ENCODE measurements at places on chromosomes 7 and 10.

DNA sequence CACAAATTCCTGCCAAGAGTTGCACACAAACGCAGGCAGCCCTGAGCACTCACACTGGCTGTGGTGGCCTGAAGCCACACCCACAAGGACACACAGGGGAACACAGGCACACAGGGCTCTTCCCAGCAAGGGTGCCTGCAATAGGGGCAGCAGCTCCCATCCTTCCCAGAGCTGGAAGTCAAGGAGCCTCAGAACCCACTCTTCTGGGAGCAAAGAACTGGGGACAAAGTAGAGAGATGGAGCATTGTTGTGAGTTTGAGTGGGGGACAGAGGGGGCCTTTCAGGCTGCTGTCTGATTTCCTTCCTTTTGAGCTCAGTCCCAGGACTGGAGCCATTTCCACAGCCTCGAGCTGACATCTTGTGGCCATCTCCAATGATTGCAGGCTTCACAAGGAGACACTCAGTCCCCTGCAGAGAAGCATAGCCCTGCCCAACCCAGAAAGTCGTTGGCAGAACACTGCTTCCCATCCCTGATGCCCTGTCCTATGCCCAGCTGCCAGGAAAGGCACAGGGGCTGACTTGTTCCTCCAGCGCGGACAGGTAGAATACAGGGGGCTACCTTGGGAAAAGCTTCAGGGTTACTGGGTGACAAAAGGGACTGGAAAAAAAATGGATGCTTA lies 34.4 kb upstream of the SLF2 start:
- DNase-seq: no peak

- DNase-seq: no peak
Measured at GRCh38 chr10:61998937-61999336, 97.4 kb downstream of the ARID5B start.

DNA sequence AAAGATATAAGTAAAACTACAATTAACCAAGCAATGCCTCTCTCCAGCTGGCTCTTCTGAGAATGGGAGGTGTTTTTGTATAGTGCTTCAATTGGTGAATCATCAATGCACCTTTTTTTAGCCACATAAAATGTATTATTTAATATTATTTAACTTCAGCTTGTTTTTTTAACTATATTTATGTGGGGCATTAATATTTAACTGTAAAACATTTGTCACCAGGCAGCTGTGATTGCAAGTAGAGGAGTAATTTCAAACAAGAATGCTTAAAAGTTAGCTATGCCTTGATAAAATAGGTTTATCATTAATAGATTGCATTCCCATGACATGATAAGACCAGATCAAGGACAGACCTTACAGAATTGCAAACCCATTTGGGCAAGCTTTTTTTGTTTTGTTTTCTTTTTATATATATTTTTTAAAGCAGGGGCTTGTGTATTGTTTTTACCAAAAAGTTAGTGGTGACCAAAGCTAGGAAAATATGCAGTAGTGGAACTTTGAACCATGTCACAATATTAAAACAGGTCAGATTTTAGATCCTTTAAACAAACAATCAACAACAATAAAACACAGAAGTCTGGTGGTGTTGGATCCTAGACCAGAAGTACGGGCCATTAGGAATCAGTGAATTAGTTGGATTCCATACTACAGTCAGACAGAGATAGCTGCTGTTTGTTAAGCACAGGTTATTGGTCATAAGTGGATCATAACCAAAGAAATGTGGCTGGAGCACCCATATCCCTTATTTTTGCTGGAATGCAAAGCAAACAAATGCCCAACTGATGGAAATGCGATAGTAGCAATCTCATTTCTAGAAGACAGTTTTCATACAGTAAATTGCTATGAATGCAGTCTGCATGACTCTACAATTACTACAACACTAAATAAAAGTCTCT lies 2.9 kb downstream of the CAV2 start:
- DNase-seq: no peak

GRCh38 chr7:12637819-12638592 lies 49.4 kb upstream of the ARL4A start:
- no peak for DNase-seq

DNA sequence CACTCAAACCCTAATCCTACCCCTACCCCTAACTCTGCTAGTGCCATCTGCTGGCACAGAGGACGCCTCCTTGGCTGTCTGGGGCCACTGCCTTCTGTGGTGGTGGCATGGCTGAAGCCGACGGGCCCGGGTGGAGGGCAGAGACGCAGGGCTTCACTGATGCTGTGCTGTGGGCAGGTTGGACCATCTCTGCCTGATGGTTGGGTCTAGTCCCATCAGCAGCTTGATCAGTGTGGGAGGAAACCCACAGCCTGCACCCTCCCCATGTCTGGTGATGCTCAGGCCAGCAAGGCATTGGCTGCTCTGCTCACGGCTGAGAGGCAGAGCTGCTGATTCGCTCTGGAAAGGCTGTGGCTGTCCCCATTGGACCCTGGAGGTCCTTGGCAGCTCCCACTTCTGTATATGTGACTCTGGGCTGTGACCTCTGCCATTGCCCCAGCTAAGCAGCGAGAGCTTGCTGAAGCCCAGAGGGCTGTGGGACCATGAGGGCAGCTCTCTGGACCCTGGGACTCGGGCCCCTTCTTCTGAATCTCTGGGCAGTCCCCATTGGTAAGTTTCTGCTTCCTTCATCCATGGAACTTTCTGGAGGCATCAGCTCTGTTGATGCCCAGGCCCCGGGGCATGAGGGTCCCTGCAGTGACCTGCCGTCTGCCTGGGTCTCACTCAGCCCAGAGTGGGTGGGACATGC lies at the start of gene SCART1:
SCART1 (plus strand) TSS at position 430 of the 688 bp plus-strand sequence; CDS start at position 483, 53 bp downstream.
- DNase-seq: peak; percentile 55

DNA sequence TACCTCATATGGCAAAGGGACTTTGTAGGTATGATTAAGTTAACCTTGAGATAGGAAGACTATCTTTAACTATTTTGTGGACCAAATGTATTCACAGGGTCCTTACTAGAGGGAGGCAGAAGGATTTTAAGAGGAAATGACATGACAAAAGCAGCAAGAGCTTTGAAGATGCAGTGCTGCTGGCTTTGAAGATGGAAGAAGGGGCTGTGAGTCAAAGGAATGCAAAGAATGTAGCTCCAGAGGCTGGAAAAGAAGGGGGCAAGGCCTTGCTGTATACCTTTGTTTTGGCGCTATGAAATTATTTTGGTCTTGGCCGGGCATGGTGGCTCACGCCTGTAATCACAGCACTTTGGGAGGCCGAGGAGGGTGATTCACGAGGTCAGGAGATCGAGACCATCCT lies 3.2 kb upstream of the NRBF2 start:
- DNase-seq: no peak

- DNase-seq: no peak
Measured at GRCh38 chr10:59337201-59337652, 25.1 kb downstream of the FAM13C start.

- peak; percentile 57 for DNase-seq
Measured at GRCh38 chr7:51471210-51471980, 154.8 kb upstream of the COBL start.

GRCh38 chr7:29989257-29989995 lies at the start of gene SCRN1:
SCRN1 (minus strand) TSS chr7:29989801; CDS start chr7:29969067, 20,734 bp downstream.
- DNase-seq: peak; percentile 77

DNA sequence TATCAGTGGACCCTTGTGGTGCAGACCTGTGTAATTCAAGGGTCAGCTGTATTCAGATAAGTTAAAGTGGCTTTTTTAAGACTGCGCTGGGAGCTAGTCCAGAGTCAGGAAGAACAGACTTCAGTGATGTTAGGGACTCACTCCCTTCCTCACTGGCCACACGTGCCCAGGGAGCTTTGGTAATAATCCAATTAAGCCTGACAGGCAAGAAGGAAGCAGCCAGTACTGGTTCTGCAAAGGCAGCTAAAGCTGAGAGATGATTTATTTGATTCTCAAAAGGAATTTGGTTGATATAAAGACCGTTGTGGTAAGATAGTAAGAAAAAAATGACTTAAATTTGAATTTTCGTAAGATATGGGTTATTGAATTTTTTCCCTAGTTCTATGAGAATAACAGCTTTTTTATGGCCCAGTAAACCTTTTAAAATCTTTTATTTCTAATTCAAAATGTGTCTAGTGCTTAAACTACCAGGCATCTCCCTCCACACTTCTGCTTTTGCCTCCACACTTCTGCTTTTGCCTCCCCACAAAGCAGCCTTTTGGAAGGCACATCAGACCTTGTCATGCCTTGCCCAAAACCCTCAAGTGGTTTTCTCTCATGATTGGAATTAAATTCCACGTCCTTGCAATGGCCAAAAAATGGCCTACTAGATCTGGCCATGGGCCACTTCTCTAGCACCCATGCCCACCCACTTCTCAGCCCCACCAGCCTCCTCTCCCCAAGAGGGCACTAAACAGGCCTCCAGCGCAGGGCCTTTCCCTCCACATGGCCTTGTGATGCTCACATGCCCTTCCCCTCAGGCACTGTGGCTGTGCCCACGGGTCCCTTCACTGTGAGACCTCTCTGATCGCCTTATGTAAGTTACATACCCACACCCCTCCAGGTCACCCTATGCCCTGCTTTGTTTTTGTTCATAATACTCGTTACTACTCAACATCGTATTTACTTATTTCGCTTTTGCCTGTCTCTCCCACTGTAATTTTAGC lies 92.5 kb downstream of the POU6F2 start:
- no peak for DNase-seq

DNA sequence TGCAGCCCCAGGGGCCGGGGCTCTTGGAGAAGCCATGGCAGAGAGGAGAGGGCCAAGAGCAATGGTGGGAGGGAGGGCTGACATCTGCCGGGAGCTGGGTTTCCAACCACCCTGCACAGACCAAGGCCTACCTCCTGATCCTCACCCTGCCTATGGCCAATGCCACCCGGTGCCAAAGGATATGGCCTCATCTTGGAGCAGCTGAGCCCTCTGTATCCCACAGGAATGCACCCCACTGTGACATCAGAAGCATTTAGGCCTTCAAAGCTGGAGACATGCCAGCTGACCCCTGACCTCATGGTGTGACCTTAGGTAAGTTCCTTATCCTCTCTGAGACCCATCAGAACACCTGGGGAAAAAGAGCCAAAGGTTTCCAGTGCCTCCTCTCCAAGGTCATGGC lies 113.6 kb upstream of the ZMIZ1 start:
- DNase-seq: no peak

DNA sequence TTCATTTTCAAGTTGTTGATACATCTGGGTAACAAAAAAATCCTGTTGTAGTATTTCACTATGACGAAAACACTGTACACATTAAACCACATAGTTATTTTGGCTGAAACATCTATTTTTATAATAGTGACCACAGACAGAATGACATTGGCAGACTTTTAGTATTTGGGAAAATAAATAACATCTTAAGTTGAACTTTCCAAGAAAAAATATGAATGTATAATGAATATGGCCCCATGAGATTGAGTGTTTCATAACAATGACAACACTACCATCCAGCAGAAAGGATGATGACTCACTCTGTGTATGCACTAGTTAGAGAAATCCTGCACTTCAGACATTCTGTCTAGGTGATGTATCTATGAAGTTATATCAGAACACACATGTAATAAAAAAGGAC lies 118.1 kb downstream of the SEMA3D start:
- DNase-seq: no peak

- no peak for DNase-seq
Measured at GRCh38 chr7:121807078-121807477, 65.9 kb upstream of the PTPRZ1 start.

DNA sequence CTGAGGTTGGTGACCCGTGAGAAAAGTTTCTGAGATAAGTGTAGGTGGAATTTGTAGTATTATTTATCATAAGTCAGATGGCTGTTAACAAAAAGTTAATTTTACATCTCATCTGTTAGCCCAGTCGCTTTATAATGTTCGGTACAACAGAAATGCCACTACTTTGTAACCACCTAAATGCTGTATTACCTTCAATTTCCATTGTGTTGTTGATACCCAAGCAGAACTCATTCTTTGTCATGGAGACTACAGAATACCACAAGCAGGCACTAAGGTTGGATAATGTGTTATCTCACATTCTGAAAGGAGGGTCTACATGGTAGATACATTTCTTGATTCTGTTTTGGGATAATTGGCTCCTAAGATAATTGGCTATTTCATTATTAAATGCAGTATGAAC lies 249.8 kb upstream of the KAT6B start:
- no peak for DNase-seq

DNA sequence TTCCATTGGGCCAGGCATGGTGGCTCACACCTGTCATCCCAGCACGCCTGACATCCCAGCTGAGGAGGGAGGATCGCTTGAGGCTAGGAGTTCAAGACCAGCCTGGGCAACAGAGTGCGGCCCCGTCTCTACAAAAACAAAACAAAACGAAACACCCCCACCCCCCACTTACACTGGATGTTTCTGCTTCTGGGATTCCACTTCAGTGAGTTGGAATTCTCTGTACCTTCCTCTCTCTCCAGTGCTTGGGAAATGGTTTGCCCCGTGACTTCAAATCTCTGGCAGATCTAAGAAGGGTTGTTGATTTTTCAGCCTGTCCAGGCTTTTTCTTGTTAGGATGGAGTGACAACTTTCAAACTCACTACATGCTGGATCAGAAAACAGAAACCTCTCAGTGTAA lies 106.9 kb downstream of the ANLN start:
- DNase-seq: no peak

DNA sequence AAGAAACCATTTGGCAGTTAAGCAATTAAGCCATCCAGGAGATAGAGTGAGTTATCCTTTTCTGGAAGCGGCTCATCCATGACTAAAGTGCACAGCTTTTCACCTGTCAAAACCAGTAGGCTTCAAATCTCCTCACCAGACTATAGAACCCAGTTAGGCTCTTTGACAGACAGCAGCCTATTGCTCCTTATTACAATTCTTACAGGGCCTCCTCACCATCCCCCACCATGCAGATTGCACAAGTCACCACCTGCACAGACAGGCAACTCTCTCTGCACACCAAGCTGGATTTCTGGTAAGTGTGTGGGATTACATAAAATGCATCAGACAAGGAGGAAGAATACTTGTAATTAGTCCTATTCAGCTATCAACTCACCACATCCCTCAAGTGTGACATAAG lies 301.6 kb downstream of the SNX13 start:
- DNase-seq: no peak
